ENCODE measurements at places on chromosomes 6 and 20.

- peak; percentile 25 for DNase-seq
Observed at GRCh38 chr6:154370545-154370944, 13.9 kb upstream of the IPCEF1 start.

GRCh38 chr6:53295176-53295575 lies 53.6 kb downstream of the ELOVL5 start:
- DNase-seq: no peak

DNA sequence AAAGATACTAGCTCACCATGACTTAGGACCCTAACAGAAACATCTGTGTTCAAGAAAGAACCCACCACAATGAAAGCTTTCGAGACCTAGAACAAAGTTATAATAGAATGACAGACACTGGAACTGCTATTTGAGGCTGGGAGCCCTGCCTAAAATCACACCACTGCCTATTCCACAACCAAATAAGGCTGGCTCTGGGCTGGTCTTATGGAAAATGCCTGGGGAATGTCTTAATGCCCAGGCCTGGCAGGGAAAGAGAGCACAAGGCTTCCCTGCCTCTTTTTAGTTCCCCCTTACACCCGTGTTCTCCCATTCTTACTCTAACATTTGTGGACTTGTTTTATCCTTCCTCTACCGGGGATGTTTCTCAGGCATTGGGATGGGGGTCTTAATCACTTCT lies 5.6 kb upstream of the METTL24 start:
- DNase-seq: no peak

DNA sequence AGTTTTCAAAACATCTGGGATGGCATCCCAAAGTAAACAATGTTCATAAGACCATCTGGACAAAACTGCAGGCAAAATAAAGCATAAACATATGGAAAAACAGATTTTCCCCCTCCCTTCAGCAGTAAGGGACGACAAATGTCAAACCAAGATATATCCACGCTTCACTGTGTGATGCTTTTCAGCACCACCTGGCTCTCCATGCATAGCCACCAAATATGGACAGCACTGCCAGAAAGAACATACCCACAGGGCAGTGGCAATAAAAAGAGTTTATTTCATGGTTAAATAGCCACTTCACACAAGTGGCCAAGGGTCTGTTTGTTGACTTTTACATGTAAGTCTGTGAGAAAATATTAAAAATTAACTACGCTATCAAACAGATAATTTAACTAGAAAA lies 23.1 kb downstream of the USP45 start:
- DNase-seq: no peak

DNA sequence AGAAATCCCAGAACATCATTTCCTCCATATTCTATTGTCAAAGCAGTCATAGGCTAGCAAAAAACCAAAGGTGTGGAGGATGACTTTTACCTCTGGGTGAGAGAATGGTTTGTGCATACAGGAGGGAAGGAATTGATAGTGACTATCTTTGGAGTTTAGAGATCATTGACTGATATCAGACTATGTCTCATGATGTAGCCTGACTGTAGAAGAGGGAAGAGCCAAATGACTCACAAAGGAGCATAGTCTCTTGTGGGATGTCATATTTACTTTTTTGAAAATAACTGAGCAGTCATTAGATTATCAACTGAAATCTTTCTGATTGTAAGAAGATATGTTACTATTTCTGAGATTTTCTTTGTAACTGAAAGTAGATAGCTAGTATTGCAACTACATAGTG lies 158.5 kb downstream of the FLRT3 start:
- no peak for DNase-seq

- DNase-seq: no peak
Observed at GRCh38 chr6:148217921-148218320, 124.7 kb upstream of the SASH1 start.

- no peak for DNase-seq
Observed at GRCh38 chr6:30918670-30919069, 4.6 kb downstream of the VARS2 start.

- no peak for DNase-seq
Observed at GRCh38 chr6:159149641-159150040, 19.6 kb upstream of the FNDC1 start.

DNA sequence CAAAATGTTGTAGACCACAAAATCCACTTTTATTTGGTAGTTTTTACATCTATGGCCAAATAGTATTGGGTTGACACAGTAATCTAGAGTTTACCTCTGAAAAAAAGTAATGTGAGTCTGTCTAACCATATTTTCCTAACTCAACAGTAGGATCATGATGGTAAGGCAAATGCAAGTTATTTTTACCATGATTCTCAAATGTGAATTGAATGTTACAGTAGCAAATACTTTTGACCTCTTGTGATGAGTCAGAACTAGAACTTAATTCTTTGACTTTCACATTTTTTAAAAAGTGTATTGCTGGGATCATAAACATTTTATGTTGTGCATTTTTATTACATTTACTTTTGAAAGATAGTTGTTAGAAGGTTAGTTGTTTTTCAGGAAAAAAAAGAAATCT lies 22.0 kb downstream of the RNF146 start:
- DNase-seq: no peak

- no peak for DNase-seq
Observed at GRCh38 chr6:20379231-20379630, 22.4 kb upstream of the E2F3 start.

GRCh38 chr20:3431109-3431508 lies 23.6 kb upstream of the DNAAF9 start:
- DNase-seq: no peak

GRCh38 chr6:168796106-168796505 lies 355.1 kb downstream of the SMOC2 start:
- DNase-seq: no peak

Data from RPMI8226 (cell line).